ENCODE measurements at places on chromosomes 13 and 19. TPM values are rescaled to one million over a fixed set of nuclear protein-coding genes. Genes with fewer than 3 reads are reported as not detected.

ZNF701 gene
- total RNA-seq = 16.4 TPM

INSR gene
- 2.5 TPM for total RNA-seq

DNA sequence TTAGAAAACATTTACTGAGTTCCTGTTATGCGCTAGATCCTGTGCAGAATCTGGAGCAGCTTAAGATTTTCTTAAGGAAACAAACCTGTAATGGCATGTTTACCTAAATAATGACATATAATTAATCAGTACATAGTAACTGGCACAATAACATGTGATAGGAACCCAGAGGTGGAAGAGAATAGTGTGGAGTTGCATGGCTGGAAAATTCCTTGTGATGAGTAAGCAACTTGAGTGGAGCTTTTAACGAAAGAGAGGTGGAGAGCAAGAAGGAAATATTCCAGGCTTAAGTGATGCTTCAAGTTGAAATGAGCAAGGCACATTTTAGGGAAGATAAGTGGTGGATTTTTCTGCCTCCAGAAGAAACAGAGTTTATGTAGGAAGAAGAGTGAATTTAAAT is 9.2 kb upstream of the GPC5 start:
- H3K36me3 ChIP-seq = no peaks in the 10 kb centered on the region
- no peak overlapping the region for H3K27ac ChIP-seq
- H3K4me1 ChIP-seq = no peaks in the 10 kb centered on the region
- no peaks in the 10 kb centered on the region for H3K27me3 ChIP-seq
- no peak overlapping the region for H3K4me3 ChIP-seq
- no peak for DNase-seq

DNA sequence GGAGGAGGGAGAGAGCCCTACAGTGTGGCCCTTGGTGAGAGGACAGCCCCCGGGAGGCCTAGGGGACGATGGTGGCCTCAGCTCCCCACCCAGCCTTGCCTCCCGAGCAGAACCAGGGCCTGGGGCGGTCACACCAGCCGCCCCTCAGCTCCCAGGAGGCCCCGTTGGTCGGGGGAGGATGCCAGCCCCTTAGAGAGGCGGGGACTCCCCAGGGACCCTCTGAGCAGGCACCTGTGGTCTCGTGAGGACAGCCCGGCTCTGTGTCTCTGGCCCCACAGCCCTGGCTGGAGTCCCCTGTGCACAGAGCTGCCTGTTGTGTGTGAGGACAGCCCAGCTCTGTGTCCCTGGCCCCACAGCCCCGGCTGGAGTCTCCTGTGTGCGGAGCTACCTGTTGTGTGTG is 158.8 kb downstream of the KDM4B start:
- DNase-seq = no peak
- no peaks in the 10 kb centered on the region for H3K27me3 ChIP-seq
- no peak overlapping the region for H3K4me3 ChIP-seq
- H3K36me3 ChIP-seq = no peaks in the 10 kb centered on the region

DNA sequence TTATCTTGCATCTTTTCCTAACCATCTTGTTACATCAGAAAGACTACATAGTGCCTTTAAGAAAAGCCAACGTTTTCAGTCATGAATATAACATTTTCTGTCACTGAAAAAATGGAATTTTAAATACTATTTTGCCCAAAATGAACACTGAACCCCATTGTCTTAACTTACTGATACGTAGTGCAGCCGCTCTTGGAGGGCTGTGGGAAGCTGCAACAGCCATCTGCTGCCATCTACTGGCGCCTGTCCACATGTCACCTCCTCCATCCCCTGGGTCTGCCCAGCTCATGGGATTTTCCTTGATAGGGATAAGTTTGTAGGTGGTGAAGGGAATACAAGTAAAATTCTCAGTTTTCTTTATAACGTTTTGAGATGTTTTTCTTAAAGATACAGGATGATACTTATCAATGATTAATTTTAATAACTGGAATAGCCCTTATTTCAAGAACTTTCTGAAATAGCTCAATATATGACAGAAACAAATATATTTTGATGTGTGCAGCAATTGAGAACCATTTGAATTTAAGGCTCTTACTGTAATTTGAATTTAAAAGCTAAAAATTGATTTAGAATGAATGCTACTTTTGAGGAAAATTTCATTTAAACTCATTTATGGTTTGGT is 73.7 kb downstream of the GGACT start:
- peak; percentile 42 for DNase-seq
- H3K4me1 ChIP-seq = peaks cover 12% of the 10 kb centered on the region
- peak overlapping the region; percentile 77 for H3K27ac ChIP-seq
- H3K36me3 ChIP-seq = no peaks in the 10 kb centered on the region

DNA sequence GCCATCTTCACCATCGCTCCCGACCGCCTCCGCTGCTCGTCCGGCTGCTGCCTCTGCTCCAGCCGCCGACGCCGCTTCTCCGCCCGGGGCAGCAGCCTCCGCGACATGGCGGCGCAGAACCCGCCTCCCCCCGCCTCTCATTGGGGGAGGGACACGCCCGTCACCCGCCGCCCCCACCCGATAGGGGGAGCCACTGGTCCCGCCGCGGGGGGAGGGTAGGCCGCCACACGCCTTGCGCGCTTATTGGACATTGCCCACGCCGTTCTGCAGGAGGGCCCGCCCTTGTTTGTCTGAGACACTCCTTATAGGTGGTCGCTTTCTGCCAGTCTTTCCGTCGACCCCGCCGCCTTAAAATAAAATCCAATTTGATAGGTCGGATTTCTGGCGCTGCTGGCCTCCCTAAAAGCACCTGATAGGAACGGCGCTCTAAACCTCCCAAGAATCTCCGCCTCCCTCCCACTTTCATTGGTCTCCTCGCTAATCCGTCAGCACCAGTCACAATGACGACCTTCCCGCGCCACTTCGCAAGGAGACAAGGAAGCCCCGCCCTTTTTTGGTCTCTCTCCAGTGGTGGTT is at the start of gene HNRNPL:
Gene HNRNPL (minus strand): TSS at position 127 of the 576 bp plus-strand sequence. CDS start 20 bp downstream, at position 107.
- peak within 1 kb of the TSS; percentile 61 for H3K4me3 ChIP-seq
- H3K27ac ChIP-seq = peak within 1 kb of the TSS; percentile 99
- DNase-seq = peak; percentile 100
- no peaks in the 10 kb centered on the region for H3K27me3 ChIP-seq
- H3K36me3 ChIP-seq = peaks cover 31% of the 10 kb centered on the region
